K562 (cell line): ENCODE measurements at places on chromosomes 7 and 10. TPM values are rescaled to one million over a fixed set of nuclear protein-coding genes. Genes with fewer than 3 reads are reported as not detected.

DNA sequence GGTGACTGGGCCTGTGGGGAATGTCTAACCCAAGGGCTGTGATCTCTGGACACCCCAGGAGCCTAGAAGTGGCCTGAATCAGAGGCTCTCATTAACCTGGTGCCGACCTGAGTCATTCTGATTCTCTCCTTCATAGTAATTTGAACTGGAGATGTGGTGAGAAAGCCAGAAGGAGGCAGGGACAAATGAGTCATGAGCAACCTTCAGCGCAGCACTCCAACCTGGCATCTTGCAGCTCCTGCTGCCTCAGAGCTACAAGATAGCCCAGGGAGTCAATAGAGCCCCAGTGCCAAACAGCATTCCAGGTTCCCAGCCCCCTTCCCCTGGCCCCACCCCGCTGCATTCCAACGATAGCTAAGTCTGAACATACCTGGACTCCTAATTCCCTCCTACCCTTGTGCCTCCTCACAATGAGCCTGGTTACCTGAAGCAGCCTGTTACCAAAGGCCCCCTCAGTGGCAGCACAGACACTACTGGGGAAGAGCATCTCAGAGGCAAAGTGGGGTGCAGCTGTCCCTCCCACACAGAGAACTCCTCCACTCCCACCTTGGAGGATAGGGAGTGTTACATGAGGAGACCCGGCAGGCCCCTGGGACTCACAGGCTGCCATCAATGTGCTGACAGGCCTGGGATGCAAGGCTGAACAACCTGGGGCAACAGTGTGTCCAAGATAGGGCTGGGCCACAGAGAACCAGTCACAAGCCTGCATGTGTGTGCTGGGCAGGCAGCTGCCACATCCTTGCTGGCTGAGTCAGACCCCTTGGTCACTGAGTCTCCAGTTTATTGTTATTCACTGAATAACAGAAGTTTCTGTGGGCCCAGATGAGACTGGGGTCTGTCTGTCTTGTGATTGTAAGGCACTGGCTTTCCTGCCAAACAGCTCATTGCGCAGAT lies 76.8 kb upstream of the LEP start:
- DNase-seq: no peak

DNA sequence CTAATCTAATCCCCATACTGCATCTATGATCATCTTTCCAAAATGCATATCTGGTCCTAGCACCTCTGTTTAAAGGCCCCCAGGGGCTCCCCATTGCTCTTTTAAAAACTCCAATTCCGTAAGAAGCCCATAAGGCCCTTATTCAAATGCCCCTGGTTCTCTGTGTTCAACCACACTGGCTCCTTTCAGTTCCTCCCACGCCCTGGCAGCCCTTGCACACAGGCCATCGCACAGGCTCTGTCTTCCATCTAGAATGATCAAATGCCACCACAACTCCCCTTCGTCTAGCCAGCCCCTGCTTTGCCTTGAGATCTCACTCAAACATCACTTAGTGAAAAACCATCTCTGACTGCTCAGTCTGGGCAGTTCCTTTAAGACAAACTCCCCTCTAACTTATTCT lies 112.9 kb upstream of the LYZL2 start:
- DNase-seq: no peak

- DNase-seq: peak; percentile 24
These were observed 28.6 kb upstream of the SLC16A12 start for GRCh38 chr10:89563861-89564478.

- DNase-seq: peak; percentile 47
These were observed 54.3 kb downstream of the CLIP2 start for GRCh38 chr7:74343281-74344131.

DNA sequence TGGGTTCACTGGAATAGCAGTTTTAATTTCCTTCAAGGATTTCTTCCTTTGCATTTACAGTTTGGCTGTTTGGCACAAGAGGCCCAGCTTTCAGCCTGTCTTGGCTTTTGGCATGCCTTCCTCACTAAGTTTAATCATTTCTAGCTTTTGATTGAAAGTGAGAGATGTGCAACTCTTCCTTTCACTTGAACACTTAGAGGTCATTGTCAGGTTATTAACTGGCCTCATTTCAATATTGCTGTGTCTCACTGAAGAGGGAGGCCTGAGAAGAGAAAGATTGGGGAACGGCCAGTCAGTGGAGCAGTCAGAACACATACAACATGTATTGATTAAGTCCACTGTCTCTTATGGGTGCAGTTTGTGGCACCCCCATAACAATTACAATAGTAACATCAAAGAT lies 33.9 kb downstream of the PTTG1IP2 start:
- DNase-seq: no peak

Gene WDR86
- polyA plus RNA-seq: 0.05 and 0.24 TPM in 2 replicates

- DNase-seq: no peak
These were observed 514.8 kb downstream of the DNAJB6 start for GRCh38 chr7:157851501-157852067.

DNA sequence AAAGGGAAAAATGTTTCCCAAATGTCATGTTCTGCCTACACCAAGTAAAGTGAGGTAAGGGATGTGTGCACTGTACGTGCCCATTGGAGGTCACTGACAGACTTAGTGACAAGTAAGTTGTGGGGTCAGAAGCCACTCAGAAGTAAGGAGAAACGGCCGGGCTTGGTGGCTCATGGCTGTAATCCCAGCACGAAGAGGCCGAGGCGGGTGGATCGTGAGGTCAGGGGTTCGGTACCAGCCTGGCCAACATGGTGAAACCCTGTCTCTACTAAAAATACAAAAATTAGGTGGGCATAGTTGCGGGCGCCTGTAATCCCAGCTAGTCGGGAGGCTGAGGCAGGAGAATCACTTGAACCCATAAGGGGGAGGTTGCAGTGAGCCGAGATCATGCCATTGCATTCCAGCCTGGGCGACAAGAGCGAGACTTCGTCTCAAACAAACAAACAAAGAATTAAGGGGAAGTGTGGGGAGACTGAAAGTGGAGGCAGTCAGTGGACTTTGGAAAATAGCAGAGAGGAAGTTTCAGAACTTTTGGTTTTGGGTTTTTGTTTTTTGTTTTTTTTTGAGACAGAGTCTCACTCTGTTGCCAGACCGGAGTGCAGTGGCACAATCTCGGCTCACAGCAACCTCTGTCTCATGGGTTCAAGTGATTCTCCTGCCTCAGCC lies 114.8 kb downstream of the WDFY4 start:
- no peak for DNase-seq
